ENCODE measurements at places on chromosomes 3 and 15. TPM values are rescaled to one million over a fixed set of nuclear protein-coding genes. Genes with fewer than 3 reads are reported as not detected.
A peak's percentile ranks its signal among the peaks of the same experiment; 100 is the strongest.

The KPNA4 gene
- total RNA-seq: 48.2 TPM

DNA sequence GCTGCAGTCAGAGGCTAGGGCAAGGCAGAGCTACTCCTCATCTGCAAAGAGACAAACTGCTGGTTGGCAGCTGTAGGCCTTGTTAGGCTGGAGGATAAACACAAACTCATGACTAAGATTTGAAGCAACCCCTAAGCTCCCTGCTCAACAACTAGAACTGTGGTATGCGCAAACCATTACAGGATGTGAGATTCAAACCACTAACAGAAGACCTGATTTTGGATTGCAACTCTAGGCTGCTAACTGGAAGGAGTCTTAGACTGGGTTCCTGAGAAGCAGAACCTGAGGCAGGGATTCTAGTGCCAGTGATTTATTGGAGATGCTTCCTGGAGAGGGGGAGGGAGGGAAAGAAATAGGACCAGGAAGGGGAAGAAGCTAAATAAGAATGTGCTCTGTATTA lies 22.5 kb downstream of the CCR4 start:
- no peak for DNase-seq

GRCh38 chr3:170520996-170521395 lies 64.9 kb downstream of the SLC7A14 start:
- DNase-seq: no peak

DNA sequence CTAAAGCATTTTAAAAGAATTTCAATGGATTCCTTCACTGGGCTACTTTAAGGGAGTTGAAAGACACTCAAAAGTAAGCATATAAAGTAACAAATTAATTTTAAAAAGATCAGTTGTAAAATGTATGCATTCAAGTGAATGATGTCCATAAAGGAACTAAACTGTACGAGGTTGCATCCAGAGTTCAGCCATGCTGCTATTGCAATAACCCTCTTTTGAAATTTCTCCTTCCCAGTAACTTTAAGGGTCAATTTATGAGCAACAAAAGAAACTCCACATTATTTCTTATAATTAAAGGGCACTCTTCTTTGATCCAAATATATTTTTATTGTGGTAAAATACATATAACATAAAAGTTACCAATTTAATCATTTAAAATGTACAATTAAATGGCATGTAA lies 22.9 kb downstream of the BTLA start:
- no peak for DNase-seq

GRCh38 chr3:53242642-53243041 lies 13.2 kb downstream of the TKT start:
- DNase-seq: no peak

The CAND2 gene
- 10.8 TPM for total RNA-seq

DNA sequence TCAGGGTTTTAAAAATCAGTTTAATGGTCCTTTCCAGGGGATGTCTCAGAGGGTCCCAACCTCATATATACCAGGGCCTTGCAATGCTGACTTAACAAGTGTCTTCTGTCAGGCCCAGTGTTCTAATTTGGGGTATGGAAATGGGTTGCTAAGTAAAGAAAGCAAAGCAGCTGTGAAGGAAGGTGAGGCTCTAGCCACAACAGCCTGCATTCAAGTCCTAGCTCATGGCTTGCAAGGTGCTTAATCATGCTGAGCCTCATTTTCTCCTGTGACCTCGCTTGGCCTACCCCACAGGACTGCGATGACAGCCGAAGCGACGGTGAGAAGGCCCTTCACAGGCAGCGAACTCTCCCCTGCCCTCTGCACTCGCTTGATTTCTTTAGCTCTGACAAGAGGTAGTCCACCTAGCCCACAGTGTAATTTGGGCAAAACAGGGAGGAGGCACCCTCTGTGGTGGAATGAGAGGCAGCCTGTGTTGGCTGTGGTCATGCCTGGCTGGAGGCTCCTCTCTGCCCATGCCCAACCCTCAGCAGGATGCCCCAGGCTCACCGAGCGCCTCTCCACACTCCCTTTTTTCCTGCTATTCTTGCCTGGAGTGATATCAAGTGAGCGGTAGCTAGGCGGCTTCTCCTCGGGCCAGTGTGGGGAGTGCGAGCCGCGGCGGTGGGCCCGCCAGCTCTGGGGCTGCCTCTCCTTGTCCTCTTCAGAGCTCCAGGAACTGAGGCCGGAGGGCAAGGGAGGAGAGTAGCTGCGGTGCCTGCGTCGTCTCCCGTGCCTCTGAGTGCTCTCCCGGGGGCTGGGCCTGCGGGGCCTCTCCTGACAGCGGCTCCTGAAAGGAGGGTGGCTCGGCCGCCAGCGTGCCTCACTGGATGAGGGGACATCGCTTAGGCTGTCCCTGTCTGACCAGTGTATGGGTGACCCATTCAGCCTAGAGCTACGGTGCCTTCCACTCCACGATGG lies 29.2 kb downstream of the ILDR1 start:
- peak; percentile 77 for DNase-seq

- DNase-seq: no peak
Observed at GRCh38 chr15:91946581-91947292, 93.2 kb downstream of the SLCO3A1 start.

The RBP2 gene
- not detected for total RNA-seq

The FEZF2 gene
- total RNA-seq: not detected

The ZIC1 gene
- not detected for total RNA-seq

The C3orf85 gene
- not detected for total RNA-seq

- DNase-seq: peak; percentile 85
Observed at GRCh38 chr15:27851858-27852210, 247.3 kb downstream of the OCA2 start.

The MAP3K13 gene
- total RNA-seq: 44.9 TPM

- DNase-seq: no peak
Observed at GRCh38 chr15:89500397-89501270, 4.3 kb upstream of the RHCG start.

GRCh38 chr3:169475978-169476698 lies 187.4 kb downstream of the MECOM start:
- DNase-seq: no peak

DNA sequence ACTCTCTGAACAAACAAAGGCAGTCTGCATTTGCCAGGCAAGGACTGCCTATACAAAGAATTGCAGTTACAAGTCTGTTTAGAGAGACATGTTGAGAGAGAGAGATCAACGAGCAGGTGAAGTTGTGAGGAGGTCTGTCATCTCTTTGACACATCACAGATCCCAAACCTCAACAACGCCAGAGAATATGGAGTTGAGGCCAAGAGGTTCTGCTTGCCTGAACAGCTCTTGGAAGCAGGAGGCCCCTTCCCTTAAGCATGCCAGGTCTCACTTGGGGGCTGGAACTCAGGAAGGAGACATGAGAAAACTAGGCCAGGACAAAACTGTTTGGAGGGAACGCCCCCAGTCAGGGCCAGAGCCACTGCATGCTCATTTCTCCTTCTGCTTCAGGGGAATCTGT lies 22.3 kb upstream of the MUSTN1 start:
- no peak for DNase-seq

GRCh38 chr15:52383100-52383588 lies 87.5 kb upstream of the MYO5C start:
- no peak for DNase-seq

GRCh38 chr3:55511895-55512570 lies 24.9 kb upstream of the WNT5A start:
- DNase-seq: no peak

DNA sequence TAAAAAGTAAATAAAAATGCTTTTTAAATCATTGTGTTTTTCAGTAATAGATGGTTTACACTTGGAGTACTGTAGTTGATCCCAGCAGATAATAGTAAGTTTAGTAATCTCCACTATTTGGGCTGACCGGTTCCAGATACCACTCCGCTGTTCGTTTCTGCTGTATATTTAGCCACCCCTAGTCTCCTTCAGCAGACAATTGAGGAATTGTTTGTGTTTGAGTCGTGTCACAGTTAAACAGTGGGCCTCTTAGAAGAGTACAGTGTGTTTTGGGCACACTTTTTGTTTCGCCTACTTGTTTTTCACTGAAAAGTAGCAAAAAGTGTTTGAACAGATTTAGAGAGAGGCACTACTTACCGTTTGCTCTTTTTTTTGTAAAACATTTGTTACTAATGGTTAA lies 33.2 kb downstream of the PAK2 start:
- no peak for DNase-seq

DNA sequence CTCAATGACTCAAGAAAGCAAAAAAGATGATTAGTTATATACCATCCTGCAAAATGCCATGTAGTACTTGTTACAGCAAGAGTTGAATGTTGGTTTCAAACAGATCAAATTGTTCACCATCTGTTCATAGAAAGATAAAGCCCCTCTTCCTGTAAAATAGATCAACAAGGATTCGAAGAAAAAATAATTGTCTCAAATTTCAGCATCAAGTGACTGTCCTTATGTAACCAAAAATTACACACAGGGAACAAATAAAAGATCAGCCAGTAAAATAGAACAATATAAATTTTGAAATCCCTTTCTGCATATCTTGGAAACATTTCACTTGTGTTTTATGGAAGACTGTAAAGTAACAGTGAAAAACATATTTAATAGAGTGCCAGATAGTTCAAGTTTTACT lies 165.1 kb upstream of the STAC start:
- no peak for DNase-seq

The ROBO1 gene
- 14.2 TPM for total RNA-seq

The FURIN gene
- total RNA-seq: 79.4 TPM

DNA sequence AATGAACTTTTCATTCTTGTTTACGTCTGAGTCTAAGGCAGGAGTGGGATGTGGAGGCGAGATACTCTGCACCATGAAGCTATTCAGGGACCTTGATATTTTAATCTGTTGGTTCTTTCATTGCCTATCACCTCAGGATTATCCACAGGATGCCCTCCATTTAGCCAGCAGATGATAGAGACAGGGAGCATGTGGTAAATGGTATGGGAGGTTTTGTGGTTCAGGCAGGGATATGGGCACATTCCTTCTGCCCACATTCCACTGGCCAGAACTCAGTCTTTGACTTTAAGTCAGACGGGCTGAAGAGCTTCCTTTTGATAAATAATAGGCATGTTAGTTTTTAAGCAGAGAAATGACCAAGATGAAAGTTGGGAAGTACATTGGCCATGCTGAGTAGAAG lies 548.0 kb upstream of the CCDC54 start:
- DNase-seq: no peak

DNA sequence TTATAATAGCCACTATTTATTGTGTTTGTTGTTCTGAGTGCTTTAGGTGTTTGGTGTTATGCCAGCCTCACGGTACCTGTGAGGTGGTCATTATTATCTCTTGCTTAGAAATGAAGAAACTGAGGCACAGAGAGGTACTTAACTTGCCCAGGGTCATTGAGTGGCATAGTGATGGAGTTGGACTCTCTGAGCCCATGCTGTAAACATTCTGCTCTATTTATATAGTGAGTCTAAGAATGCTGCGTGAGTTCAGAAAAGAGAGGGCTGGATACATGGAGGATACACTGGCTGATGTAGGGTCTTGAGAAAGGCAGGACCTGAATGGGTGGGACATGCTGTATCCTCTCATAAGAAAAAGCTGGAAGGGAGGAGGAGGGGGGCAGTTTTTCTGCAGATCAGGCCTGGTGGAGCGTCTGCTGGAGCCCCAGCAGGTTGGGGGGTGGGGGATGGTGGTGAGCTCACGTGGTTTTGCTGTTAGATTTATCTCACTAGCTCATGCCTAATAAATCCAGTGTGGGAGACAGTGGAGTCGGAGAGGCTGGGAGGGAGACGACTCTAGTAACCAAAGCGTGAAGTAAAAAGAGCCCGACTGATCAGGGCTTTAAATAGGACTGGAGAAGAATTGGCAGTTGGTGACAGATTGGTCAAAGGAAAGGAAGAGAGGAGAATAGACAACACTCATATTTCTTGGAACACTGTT lies 16.0 kb downstream of the MED12L start:
- DNase-seq: peak; percentile 37

DNA sequence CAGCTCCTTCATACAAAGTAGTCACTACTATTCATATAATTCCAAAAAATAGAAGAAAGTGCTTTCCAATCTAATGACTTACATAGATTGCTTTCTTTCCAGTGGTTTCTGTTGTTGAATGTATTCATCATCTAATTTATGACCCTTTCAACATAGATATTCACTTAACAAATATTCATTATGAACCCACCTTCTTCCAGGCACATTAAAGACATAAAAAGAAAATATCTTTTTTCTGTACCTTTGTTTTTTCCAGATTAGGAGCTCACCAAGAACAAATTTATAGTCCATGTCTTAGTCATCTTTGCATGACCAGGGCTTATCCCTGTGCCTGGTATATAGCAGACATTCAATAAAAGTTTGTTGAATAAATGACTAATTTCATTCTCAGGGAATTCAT lies 32.4 kb upstream of the PDZRN3 start:
- DNase-seq: no peak

The CFAP100 gene
- not detected for total RNA-seq

DNA sequence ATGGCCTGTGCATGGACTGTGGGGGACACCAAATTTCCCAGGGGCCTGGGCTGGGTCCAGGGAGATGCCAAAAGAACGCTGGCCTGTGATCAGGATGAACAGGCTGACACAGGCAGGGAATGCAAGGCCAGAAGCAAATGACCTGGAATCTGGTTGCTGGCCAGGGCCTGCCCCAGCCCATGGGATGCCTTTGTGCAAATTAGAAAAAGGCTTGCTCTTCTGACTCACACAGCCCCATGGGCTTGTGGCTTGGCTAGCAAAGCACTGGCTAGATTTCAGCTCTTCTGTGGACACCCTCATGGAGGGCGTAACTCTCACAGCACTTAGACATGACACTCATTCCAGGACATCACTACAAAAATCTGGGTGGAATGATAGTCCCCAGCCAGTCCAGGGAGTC lies 356.0 kb downstream of the SHQ1 start:
- DNase-seq: no peak

The OXNAD1 gene
- total RNA-seq: 13.3 TPM

GRCh38 chr3:155745795-155746550 lies 1.1 kb upstream of the PLCH1 start:
- no peak for DNase-seq

- DNase-seq: no peak
Observed at GRCh38 chr3:80391573-80391972, 623.8 kb upstream of the ROBO1 start.

- DNase-seq: no peak
Observed at GRCh38 chr15:43169888-43170287, 15.3 kb upstream of the CCNDBP1 start.

The PARP15 gene
- total RNA-seq: 0.83 TPM

The ATP13A5 gene
- total RNA-seq: not detected

The NAA50 gene
- 98.0 TPM for total RNA-seq

The GABRR3 gene
- not detected for total RNA-seq

DNA sequence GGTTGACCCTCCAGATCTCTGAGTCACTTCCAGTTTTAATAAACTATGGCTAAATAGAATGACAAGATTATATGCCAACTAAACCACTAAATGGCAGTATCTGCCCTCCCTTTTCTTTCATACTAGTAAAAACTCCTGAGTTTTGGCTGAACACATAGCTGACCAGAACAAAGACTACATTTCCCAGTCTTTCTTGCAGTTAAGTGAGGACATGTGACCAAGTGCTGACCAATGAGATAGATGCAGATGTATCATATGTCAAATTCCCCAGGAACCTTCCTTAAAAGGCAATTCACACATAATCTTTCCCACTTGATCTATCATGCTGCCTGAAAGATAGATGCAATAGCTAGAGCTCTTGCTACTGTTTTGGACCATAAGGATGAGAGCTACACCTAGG lies 191.3 kb downstream of the SHOX2 start:
- no peak for DNase-seq

Data from esophagus muscularis mucosa (tissue), 4 donors.